ENCODE measurements at places on chromosomes 2 and 18. TPM values are rescaled to one million over a fixed set of nuclear protein-coding genes. Genes with fewer than 3 reads are reported as not detected.

Gene LYG1
- 0.29 TPM for polyA plus RNA-seq

GRCh38 chr2:234565842-234566619, 69.2 kb upstream of the ARL4C start:
- DNase-seq: no peak

Gene ANO7
- not detected for polyA plus RNA-seq

Gene PLCD4
- polyA plus RNA-seq: not detected

- DNase-seq: no peak
These were observed 20.4 kb upstream of the CD226 start for GRCh38 chr18:69968039-69968438.

Gene RPRM
- polyA plus RNA-seq: 0.09 TPM

Gene FKBP7
- 1.6 TPM for polyA plus RNA-seq

- DNase-seq: no peak
These were observed 72.9 kb downstream of the PKP4 start for GRCh38 chr2:158529379-158530259.

- no peak for DNase-seq
These were observed 344.0 kb upstream of the DDX18 start for GRCh38 chr2:117470311-117471095.

Gene CNRIP1
- polyA plus RNA-seq: 0.53 TPM

GRCh38 chr2:224286923-224287322, 115.0 kb downstream of the FAM124B start:
- DNase-seq: no peak

DNA sequence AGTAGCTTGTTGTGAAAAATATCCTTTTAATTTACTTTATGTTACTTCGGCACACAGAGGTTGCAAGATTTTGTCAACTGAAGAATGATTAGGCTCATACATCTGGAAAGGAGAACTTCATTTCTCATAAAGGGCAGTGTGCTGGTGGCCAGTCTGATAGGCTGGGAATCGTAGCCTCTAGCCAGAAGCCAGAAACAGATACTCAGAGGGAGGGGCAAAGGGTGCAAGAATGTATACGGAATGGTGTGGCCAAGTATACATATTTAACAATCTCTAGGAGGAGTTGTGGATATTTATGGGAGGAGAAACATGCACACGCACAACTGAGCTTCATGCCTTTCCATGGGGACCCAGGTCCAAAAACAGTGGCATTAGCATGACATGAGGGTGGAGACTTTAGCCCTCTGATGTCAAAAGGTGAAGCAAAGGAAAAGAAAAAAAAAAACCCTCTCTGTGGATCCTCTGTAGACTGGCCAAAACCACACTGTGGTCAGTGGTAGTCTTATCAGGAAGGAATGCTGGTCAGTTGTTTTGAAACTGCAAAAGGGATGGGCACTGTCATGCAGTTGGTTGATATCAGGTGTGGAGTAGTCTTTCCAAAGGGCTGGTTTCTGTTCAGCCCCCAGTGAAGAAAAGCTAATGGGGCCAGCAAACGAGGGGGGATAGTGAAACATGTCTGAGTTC, 34.9 kb upstream of the APCDD1 start:
- DNase-seq: no peak

GRCh38 chr18:76697441-76697901, 124.9 kb upstream of the ZNF236 start:
- no peak for DNase-seq

DNA sequence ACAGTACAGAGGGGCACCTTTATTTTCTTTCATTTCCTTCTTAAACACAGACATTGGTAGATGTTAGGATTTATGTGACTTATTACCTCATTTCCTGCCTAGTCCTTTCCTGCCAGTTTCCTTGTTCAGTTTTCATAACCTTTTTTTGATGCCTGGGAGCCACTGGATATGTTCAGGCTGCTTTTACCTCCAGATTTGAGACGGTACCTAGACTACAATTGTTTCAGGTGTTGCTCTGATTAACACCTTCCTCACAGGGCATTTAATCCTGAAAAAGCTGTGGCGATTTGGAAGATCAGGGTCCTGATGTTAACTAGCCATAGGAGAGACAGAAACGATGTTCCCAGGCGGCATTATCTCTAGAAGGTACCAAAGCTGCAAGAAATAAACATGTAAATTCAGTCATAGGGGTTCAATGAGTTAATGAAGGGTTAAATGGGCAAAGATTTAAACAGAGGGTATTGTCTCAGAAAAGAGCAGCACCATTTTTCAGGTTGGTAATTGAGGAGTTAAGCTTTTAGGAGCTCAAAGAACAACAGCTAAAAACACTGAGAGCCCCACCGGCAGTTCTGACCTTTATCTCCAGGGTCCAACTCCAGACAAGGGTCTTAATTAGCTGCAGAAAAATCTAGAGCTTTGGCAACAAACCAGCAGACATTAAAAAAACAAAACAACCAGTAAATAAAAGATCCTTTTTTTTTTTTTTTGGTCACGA, 93.3 kb downstream of the HRH4 start:
- no peak for DNase-seq

GRCh38 chr18:65661391-65661790, 89.4 kb upstream of the CDH7 start:
- DNase-seq: no peak

- no peak for DNase-seq
These were observed 152.1 kb downstream of the GLI2 start for GRCh38 chr2:120887741-120888231.

DNA sequence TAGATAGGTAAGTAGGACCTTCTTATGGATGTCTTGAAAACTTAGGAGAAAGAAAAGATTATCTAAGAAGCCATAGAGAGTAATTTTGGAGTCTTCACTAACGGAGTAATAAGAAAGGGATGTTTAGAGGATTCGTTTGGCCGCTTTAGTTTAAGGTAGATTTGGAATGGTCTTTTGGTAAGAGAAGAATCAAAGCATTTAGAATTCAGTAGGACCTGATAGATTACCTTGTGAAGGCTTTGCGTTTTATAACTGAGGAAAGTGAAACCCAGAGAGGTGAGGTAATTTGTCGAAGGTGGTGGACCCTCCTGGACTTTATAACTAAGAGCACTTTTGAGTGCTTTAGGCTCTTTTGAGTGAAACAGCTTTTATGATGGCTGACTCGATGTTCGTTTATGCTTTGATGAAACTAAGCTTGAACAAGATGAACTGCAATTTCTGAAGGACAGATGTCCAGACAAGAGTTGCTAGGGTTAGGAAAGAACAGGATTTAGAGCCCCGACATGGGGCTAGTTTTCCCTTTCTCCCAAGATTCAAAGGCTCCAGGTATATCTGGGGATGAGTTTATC, 1.3 kb downstream of the MYL12B start:
- no peak for DNase-seq

DNA sequence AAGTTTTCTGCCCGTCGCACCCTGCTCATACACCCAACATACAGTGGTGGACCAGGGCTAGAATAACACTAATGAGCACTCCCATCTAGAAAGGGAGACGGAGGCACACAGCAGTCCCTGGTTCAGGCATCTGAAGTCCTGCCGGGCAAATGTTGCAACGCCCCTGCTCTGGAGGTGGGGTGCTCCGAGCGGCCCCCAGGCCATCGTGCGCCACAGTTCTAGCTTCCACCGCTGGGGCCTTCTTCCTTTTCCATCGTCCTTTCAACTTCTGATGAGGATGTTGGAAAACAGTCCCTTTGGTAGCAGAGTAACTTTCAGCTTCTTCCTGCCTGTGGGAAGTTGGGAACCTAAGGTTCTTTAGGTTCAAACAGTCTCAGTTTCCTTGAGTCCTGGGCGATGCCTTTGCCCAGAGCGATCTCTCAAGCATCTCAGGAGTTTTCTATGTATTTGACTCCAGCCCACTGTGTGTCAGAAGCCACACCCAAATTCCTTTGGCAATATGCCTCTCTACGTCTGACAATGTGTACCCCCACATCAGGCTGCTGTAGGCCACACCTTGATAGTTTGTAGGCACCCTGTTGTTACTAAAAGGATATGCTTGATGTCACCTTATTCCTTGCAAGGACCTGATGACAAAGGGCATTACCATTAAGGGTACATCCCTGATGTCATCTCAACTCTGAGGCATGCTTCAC, 258.8 kb downstream of the GLI2 start:
- no peak for DNase-seq

GRCh38 chr2:212536817-212537725, 1.5 kb downstream of the ERBB4 start:
- DNase-seq: no peak

DNA sequence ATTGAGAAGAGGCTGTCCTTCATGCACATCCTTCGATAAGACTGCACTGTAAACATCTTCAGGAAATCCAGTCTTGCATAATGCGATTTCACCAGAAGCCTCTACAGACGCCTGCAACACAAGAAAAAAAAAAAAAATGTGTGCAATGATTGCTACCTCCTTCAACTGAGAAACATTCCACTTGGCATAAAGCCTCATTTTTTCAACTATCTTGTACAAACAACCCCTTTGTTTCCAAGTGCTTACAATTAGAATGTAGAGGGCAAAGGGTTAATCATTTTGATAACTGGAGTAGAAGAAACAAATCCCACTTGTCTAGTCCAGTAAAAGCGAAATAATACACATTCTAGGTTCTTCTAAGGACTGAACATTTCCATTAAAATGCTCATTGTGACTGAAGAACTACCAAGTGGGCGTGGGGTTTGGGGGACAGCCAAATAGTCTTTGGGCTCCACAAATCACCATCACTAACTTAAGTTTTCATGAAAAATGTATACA, 29.2 kb downstream of the CDH2 start:
- no peak for DNase-seq

DNA sequence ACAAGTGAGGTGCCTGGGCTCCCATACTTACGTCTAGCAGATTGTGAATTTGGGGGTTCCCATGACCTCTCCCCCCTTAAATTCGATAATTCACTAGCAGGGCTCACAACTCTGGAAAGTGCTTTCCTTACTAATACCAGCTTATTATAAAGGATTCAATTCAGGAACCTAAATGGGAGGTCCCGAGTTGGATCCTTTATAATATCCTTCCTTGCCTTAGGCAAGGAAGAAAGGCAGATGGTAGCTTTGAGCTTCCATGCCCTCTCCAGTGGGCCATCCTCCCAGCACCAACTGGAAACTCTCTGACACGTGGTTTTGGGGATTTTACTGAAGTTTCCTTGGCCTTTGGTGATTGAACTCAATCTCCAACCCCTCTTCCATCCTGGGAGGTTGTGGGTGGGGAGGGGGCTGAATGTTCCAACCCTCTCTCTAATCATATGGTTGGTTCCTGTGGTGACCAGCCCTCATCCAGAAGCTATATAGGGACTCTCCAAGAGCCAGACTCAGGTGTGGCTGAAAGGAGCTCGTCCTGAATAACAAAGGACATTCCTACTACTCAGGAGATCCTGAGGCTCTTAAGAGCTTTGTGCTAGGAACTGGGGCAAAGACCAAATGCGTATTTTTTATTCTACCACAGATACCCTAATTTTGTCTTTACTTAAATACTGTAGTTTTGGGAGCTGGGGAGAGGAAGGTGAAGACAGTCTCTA, 62.2 kb downstream of the HAUS1 start:
- DNase-seq: no peak

DNA sequence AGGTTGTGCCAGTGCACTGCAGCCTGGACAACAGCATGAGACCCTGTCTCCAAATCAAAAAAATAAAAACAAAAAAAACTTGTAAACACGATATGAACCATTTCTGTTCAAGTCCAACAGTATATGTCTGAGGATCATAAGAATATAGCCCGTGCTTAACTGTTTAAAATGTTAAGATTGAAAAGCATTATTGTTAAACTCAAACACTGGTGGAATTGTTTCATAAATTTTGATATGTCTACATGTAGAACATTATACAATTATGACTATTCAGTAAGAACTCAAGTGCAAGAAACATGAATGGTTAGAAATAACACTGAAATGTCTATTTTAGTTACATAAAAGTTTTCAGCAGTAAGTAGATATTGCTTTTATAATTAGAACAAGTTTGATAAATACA, 29.7 kb downstream of the PPIG start:
- no peak for DNase-seq

DNA sequence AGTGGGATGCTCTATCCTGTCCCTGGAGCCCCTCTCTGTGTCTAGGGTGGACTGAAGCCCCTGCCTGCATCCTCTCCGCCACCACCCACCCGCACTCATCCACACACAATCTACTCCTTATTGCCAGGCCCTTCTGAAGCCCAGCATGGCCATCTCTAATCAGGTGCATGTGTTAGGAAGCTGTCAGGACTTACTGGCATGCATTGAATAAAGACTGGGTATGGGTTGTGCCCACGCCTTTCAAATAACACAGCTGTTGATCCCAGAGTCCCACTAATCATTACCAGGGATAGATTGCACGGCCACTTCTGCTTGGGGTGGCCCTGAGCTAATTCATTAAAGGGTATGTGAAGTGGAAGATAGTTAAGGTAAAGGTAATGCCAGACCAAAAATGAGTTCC, 88.4 kb downstream of the CABLES1 start:
- DNase-seq: no peak

DNA sequence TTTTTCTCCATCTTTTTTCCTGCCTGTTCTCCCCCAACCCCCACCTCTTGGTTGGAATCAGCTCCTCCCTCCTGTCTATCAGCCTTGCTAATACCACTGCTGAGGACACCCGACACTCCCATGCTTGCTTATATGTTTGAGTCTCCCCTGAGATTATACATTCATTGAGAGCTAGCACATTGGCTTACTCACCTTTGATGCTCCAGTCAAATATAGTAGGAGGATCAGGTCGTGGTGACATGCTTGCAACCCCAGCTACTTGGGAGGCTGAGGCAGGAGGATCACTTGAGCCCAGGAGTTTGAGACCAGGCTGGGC, 91.5 kb upstream of the CCBE1 start:
- DNase-seq: no peak

- DNase-seq: peak; percentile 70
These were observed 43.2 kb upstream of the UBE2F start for GRCh38 chr2:237923481-237924163.

GRCh38 chr2:115303-115702, 69.0 kb upstream of the FAM110C start:
- DNase-seq: no peak

DNA sequence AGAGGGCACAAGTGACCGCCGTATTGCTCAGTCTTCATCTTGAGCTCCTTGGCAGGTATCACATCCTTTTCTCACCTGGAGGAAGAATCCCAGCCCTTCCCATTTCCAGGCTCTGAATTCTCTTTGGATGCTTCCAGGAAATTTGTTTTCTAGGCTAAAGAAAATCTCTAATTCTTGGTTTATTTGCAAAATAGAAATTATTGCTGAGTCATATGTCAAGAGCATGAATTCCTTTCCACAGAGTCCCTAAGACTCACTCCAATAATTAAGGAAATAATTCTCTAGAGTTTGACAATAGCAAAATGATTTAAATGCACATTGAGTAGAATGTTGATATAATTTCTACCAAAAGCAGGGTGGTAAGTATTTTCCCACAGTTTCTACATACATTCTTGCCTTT, 16.3 kb upstream of the CCDC68 start:
- DNase-seq: no peak

All from CD14-positive monocyte (primary cell).